ENCODE measurements at places on chromosomes 7 and 10.

DNA sequence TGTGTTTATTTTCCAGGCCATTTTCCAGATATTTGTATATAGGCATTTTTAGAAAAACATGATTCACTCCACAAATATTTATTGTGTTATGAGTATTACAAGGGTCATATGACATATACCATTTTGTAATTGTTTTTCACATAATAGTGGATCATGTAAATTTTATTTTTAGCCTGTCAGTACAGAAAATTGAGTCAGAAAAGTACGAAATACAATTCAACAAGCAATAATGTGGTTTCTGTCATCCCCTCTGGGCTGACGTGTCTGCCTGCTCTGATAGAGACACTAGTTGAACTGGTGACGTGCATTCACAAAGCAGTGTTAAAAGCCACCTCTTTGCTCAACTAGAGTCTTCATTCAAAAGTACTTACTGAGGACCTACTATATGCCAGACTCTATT, 97.9 kb upstream of the STEAP1B start:
- peak; percentile 20 for DNase-seq

DNA sequence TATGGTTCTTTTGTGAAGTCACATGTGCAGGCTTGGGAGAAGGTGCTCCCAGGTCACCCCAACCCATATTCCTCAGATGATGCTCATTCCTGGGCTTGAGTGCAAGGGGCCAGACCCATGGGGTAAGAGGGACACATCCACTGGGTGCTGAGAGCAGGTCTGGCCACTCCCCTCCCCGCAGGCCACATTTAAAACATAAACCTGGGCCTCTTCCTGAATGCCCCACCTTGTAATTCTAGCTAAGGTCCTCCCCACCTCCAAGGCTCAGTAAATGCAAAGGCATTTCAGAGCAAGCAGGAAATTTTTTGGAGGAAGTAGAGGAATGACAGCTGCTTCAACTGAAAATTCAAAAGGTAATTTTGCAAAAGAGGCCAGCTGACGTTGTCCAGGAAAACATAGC, 172.5 kb downstream of the ARHGAP21 start:
- DNase-seq = no peak

DNA sequence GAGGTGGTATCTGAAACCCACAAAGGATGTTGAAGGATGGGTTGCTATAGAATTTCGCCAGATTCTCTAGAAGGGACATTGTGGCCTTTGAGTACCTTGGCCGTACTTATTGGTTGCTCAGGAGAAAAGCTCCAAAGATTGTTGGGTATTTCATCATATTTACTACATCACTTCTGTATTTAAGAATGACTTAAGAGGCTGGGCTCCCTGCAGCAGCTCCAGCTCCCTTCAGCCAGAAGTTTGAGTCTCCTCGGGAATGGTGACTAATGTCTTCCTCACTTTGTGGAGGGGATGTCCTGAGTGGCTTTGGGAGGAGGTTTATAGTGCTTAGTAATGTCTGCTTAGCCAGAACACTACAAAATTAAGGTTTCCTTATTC, 18.1 kb downstream of the MINDY4 start:
- no peak for DNase-seq

DNA sequence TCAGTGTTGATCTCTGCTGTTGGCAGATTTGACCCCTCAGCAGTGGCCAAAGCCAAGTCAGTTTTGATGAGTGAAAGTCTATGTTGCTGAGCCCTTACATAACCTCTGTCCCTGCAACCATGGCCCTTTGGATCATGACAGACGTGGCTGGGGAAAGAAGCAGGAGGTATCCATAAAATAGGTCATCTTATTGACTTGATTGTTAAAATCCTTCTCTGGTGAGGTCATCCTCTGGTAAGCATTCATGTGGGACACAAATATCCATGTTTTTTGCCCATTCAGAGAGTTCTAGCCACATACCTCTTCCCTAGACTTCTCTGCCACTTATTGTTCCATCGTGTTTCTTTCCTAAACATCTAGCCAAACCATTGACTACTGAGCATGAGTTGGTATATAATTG, 251.9 kb upstream of the PTER start:
- no peak for DNase-seq

- DNase-seq = no peak
These were observed 395.5 kb upstream of the POM121L12 start for GRCh38 chr7:52639981-52640380.

GRCh38 chr10:26044141-26044749, 110.2 kb downstream of the MYO3A start:
- DNase-seq = no peak

DNA sequence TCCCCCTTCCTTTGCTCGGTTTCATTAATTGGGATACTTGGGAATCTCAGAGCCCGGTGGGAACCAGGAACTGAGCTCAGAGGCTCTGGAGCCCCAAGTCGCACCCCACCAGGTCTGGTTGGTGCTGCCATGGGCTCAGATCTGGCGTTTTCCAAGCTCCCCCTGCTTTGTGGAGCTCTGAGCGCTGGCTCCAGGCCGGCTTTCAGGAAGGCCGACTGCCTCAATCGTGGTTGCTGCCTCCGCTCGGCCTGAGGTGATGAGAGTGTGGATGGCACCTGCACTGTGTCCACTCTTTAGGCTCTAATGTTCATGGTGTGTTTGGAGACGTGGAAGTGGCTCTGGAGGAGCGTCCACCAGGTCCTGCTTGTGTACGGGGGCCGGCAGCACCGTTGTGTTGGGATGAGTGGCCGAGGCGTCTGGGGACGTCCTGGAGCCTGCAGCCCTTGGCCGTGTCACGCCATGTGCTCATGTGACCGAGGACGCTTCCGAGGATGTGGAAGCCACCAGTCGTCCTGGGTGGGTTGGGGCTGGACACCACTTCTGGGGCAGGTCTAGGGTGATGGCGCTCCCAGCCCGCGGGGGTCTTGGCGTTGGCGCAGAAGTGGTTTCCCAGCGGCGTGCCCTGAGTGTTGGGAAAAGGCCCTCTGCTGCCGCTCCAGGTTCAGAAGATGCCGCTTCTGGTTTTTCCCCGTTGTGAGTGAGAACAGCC, 8.2 kb downstream of the INPP5A start:
- no peak for DNase-seq

- DNase-seq = peak; percentile 27
These were observed 172.3 kb downstream of the CACNB2 start for GRCh38 chr10:18312374-18313139.

GRCh38 chr7:33422825-33423645, 293.7 kb downstream of the BBS9 start:
- no peak for DNase-seq

DNA sequence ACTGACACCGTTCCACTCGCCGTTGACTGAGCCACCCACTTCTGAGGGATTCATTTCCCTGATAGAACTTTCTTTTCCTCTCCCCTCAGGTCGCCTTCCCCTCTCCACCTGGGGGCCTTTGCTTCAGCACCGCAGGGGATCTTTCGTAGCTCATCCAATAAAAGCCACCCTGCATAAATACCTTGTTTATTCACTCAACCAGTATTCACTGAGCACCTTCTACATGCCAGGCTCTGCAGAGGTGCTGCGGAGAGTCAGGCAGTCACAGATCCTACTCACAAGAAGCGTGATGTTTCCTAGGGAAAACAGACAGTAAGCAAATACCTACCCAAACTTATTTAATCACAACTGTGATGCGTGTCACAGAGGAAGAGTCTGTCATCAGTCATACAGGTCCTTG, 127.7 kb downstream of the TEX36 start:
- no peak for DNase-seq

- no peak for DNase-seq
These were observed 1.9 kb upstream of the HBP1 start for GRCh38 chr7:107166736-107167426.

GRCh38 chr7:44099669-44100068, 4.5 kb upstream of the AEBP1 start:
- no peak for DNase-seq

DNA sequence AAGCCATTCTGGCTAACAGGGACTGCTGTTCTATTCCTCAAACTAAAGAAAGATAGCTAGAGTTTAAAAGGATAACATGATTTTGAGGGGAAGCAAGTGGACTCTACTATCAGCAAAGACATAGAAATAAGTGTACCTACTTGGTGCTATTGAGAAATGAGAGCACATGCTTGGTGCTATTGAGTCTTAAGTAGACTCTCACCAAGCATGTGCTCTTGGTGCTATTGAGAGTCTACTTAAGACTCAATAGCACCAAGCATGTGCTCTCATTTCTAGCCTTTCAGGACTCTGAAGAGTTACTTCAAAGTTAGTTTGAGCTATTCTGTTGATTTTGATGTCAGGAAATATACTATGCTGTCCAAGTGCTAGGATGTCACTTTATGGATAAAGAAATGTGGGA, 733.0 kb upstream of the ZWINT start:
- DNase-seq = no peak

- no peak for DNase-seq
These were observed 172.0 kb downstream of the DGKI start for GRCh38 chr7:137674551-137675409.

GRCh38 chr7:43072530-43072929, 39.9 kb upstream of the HECW1 start:
- no peak for DNase-seq

Data from HFF-Myc (cell line).